Hematopoietic multipotent progenitor cell treated with erythropoietin and hydrocortisone succinate and interleukin-3 and kit ligand, for 17 days (in vitro differentiated cells): ENCODE measurements at places on chromosomes 6 and 20.

GRCh38 chr6:33744895-33745546 is 1.7 kb downstream of the IP6K3 start:
- no peak for DNase-seq

- no peak for DNase-seq
Measured at GRCh38 chr6:150203871-150204545, 61.2 kb downstream of the PPP1R14C start.

GRCh38 chr6:31592396-31592771 is 422 bp downstream of the NCR3 start:
- DNase-seq, result no peak

- no peak for DNase-seq
Measured at GRCh38 chr6:74415056-74415455, 719.1 kb downstream of the CD109 start.

DNA sequence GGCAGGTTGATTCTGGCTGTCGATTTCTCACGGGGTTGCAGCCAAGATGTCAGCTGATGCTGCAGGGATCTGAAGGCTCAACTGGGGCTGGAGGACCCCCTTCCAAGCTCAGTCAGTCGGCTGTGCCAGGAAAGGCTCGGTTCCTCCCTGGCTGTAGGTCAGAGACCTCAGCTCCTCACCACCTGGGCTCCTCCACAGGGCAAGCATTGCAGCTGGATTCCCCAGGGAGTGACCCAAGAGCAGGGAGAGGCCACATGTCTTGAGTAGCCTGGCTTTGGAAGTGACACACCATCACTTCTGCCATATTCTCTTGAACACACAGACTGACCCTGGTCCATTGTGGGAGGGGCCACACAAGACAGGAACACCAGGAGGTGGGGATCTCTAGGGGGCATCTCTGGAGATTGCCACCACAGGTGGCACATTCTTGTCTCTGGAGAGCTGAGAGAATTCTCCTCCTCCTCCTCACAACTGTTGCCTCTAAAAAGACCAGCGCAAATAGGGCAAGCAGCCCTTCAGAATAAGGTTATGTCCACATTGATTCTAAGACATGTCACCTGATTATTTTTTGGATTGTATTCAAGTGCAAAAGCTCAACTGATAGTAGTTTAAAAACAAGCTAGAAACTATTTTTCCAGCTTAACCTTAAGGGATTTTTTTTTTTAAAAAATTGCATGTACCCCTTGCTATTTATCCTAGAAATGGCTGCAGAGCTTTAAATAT is 270.5 kb downstream of the NRN1 start:
- DNase-seq, result no peak

- DNase-seq, result no peak
Measured at GRCh38 chr6:91788501-91788900, 1201.6 kb upstream of the MAP3K7 start.
